Stimulated activated CD4-positive, alpha-beta T cell treated with anti-CD3 and anti-CD28 coated beads, Interleukin-15, amount 100 ng/mL, for 1 hour (primary cell): ENCODE measurements at places on chromosomes 6 and 20.

DNA sequence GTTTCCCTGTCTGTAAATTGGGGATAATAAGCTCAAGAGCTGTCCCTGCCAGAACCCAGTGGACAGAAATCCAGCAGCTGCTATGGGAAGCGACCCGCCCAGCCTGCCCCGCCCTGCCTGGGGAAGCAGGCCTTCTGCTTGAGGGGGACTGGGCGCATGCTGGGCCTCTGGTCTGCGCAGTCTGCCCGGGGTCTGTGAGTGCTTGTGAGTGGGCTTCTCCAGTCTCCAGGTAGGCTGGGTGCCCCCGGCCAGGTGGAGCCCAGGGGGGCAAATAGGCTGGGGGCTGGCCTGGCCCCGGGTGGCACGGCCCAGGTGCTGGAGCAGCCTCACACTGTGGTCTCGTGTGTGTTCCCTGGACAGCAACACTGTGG lies 648 bp upstream of the RBBP8NL start:
- no peak for DNase-seq

GRCh38 chr6:125022391-125022989 lies 60.3 kb downstream of the RNF217 start:
- no peak for DNase-seq

GRCh38 chr6:34284563-34285447 lies 36.0 kb upstream of the SMIM29 start:
- DNase-seq: no peak

GRCh38 chr20:46708172-46708860 lies 1.1 kb upstream of the SLC2A10 start:
- DNase-seq: no peak

- no peak for DNase-seq
These were observed 118.2 kb downstream of the PRIM2 start for GRCh38 chr6:57435475-57436160.

DNA sequence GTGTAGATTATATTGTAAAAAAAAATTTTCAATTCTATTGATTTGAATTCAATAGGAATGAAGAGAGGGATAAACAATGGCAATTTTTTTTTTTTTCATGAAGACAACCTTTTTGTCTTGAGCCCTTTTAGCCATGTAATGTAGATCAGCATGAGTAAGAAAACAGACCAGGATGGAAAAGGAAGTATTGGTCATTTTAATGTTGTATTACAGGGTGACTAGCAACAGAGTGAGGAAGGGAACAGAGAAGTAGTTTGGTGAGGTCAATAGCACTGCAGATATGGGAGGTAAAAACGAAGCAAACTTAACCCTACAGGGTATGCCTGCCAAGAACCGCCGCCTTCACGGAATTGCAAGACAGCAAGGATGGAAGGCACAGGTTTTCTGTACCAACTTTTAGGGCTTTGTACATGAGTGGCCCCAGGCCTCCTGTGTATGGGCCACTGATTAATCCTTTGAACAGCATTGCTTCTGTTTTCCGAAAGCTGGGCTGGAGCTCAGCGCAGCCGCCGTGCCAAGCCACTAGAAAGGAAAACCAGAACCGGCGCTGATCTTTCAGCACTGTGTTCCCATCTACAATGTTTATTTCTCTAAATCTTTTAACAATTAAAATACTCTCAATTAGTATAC lies 383.7 kb downstream of the CENPW start:
- no peak for DNase-seq

GRCh38 chr20:22411627-22412450 lies 172.5 kb downstream of the FOXA2 start:
- no peak for DNase-seq

DNA sequence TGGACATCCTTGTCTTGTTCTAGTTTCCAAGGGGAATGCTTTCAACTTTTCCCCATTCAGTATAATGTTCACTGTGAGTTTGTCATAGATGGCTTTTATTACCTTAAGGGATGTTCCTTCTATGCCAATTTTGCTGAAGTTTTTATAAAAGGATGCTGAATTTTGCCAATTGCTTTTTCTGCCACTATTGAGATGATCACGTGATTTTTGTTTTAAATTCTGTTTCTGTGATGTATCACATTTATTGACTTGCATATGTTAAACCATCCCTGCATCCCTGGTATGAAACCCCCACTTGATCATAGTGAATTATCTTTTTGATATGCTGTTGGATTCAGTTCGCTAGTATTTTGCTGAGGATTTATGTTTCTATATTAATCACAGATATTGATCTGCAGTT lies 130.6 kb upstream of the TAB2 start:
- DNase-seq: no peak

DNA sequence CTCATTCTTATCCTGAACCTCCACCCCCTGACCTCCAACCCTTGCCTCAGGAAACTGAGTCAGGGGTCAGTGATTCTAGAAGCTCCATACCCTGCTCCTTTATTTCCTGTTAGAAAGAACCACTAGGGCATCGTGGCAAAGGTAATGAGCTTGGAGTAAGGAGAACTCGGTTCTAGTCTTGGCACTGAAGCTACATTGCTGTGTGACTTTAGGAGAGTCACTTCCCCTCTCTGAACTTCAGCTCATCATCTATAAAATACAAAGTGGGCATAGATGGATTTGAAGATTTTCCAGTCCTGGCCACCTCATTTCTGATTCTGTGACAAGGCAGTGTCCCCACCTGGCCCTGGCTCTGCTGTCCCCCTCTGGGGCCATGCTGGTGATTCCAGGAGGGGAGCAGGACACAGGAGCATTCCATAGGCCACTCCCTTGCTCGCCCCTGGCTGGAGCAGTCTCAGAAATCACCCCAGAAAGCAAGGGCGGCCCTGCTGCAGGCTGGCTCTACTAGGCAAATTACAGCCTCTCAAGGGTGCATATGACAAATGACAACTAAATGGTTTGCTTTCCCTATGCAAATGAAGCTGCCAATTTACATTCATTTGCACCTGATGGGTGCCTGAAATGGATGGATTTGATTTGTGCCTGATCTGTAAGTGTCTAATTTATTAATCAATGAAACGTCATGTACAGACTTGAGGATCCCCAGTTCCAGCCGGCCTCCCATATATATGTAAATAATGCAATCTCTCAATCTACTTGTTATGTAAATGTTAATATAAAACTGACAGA lies 62.2 kb downstream of the LRFN2 start:
- DNase-seq: no peak

GRCh38 chr6:130575971-130576370 lies 210.2 kb downstream of the TMEM200A start:
- DNase-seq: peak; percentile 1

DNA sequence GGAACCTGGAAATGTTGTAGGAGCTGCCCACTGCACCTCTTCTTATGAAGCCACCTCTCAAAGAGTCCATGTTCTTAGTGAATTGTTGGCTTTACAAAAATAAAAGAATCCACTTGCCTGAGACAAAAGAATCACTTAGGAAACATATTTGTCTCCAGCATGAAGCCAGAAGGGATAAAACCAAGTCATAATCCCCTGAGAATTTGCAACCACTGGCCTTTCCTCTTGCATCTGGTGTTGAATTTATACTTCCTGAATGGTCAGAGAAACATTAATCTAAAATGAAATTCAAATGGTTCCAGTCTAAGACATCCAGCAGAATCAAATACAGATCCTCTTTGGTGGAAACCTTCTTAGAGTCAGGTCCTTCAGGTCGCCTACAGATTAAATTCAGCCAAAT lies 192.5 kb upstream of the ECI2 start:
- no peak for DNase-seq

DNA sequence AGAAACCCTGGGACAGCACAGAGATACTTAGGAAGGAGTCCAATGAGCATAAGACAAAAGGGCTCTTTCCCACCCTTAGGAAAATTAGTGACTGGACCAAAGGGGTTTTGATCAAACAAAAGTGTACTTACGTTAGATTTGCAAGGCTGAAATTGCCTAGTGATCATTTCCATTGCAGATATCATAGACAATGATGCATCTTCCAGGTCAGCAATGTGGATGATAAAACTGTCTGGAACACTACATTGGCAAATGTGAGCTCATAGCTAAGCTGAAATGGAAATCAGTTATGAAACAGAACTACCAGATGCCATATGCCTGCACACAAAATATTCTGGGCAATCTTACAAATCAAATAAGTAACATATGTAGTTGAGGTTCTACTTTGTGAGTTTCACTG lies 34.0 kb downstream of the LY86 start:
- no peak for DNase-seq

DNA sequence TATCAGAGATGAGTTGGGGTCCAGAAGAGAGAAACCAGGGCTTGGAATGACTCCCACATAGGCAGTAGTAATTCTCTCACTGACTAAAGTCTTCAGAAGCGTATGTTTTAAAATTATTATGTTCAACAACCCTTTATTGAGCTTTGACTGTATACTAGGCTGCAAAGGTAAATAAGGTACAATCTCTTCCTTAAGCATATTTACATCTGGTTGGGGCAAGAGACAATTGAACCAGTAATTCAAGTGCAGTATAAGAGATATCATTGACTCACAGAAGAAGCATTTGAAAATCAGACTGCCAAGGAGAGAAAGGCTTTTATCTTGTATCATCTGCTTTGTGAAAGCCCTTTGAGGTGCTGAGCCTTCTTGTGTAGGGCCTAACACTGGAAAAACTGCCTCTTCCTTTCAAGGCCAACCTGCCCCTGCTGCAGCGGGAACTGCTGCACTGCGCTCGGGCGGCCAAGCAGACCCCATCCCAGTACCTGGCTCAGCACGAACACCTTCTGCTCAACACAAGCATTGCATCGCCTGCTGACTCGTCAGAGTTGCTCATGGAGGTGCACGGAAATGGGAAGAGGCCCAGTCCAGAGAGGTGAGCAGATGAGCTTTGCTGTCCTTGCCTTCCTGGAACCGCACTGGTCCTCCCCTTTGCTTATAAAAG lies 39.3 kb upstream of the C20orf144 start:
- no peak for DNase-seq

DNA sequence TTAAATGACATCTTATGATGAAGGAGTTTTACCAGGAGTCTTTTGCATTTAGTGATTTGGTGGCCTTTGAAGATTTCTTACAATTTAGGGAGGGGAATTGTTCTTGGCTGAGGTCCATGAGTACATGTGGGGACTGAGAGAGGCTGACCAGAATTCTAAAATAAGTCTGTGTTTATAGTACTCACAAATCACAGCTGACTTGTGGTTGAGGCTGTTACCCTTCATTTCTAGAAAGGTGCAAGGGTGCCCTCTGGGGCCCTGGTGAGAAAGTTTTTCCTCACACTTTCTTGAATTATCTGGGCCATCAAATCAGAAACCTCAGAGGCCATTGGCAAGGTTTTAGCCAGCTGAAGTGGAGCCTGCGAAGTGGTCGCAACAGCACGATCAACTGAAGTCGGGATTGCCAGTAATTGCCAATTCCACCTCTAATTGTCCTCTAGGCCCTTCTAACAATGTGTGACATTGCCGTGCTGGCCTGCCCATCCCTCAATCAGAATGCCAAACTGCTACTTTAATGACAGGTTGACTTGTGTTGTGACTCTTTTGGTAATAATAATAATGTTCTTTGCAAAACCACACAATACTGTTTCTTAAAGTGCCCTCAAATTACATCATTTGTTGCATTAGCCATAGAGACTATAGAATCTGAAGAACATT lies 221.6 kb downstream of the OGFRL1 start:
- no peak for DNase-seq

GRCh38 chr6:6663421-6664135 lies 75.1 kb downstream of the LY86 start:
- no peak for DNase-seq

GRCh38 chr20:51258582-51259165 lies 235.8 kb upstream of the KCNG1 start:
- DNase-seq: no peak

DNA sequence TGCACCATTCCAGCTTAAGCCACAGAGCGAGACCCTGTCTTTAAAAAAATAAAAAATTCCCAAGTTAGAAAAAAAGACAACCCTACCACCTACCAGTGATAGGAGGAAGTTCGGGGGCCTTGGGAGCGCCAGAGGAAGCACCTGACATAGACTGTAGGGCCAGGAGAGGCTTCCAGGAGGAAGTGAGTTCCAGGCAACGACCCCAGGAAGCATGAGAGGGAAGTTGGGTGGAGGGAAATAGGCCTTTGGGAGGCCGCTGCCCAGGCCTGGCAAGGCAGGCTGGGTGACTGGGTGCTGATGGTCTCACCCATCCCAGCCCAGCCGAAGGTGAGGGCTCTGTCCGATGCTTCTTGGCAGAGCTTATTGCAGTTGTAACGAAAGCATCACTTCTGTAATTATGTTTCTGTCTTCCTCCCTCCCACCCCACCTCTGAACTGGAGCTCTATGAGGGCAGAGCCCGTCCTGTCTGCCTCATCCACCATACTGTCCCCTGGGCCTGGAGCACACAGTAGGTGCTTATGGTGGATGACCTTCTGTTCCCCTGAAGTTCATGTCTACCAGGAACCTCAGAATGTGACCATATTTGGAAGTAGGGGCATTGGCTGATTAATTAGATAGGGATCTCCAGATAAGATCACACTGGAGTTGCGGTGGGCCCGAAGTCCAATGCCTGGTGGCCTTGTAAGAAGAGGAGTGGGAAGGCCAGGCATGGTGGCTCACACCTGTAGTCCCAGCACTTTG lies 54.1 kb downstream of the UBE2V1 start:
- DNase-seq: no peak

DNA sequence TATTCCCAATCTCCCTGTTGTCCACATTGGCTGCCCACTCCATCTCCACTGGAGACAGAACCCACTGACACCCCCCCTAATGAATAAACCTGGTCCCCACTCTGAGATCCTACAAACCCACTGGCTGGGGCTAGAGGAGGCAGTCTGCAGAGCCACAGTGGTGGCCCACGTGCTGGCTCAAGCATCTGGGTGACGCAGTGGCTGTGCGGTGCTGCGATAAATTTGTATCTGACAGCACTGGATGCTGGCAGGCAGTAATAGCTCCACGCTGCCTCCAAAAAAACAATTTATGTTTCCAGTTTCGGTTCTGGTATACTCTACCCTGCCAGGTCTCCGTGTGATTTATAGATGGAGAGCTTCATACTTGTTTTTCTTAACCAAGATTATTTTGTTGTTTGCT lies 87.1 kb upstream of the SYNDIG1 start:
- DNase-seq: no peak

- DNase-seq: no peak
These were observed 224.8 kb downstream of the TAF4 start for GRCh38 chr20:61840779-61841455.

DNA sequence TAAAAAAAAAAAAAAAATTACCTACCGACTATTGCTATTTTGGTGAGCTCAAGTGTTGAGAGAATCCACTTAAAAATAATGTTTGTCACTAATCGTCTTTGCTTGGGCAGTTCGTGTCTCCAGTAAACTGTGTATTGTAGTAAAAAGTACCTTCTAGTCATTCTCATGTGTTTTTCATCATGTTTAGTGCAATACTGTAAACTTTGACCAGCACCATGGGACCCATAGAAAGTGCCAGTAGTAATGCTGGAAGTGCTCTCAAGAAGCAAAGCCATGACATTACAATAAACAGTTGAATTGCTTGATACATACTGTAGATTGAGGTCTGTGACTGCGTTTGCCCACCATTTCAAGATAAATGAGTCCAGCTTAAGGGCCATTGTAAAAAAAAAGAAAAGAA lies 395.2 kb downstream of the BCKDHB start:
- DNase-seq: no peak

- DNase-seq: no peak
These were observed 26.5 kb downstream of the PDE10A start for GRCh38 chr6:165636402-165637048.

- DNase-seq: no peak
These were observed 83.4 kb downstream of the JARID2 start for GRCh38 chr6:15329197-15329671.
